Skin of body (tissue), 3 donors: ENCODE measurements at places on chromosomes 3 and 15. TPM values are rescaled to one million over a fixed set of nuclear protein-coding genes. Genes with fewer than 3 reads are reported as not detected.
A peak's percentile ranks its signal among the peaks of the same experiment; 100 is the strongest.

MAP1A gene
- 14.3 TPM for total RNA-seq

DNA sequence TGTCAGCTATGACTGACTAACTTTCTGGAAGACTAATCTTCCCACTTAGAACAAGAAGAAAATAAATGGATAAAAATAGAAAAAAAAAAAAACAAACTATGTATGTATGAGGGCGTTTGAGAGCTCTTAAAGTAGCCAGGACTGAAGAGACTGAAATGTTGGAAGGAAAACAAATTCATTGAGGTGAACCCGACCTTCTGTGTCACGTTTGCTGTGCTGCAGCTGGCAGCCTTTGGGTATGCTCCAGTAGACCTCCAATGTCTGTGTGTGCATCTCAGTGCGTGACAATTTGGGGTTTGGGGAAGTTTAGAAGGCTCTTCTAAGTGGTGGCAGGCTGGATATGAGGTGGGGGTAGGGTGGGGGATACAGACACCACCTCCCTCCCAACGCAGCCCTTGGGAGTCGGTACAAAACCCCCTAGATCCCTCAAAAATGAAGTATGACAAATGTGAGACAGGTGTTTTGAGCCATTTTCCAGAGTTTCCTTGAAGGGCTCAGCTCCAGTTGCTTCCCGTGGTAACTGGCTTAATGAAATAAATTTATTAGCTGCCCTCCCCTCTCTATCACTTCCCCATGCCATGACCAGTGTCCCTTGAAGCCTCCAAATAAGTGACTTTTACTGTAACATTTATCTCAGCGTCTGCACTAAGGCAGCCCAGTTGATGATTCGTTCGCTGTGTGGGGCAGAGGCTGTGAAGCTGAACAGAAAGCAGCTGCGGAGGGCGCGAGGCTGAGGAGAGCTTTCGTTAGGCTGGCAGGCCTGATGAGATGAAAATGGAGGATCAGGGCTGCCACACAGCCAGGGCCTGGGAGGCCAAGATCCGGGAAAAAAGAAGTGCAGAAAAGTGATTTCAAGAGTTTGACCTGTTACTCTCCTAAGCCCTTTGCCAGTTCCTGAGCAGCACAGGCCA lies 34.9 kb upstream of the GABRB3 start:
- DNase-seq = no peak

DNA sequence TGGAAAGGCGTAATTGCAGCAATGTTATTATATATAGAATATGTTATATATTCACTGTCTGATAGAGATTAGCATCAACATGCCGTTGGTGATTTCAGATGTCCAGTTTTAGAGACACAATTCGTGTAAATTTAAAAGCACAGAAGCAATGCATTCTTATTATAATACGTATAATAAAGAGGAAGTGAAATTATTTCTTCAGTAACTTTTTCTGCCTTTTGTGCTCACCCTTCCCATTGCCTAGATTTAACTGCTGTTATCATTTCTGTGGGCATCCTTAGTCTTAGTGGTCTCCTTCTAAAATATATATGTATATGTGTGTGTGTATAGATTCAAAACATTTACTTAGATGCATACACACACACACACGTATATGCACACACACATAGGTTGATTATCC lies 592.5 kb upstream of the GOLIM4 start:
- no peak for DNase-seq

- no peak for DNase-seq
These were observed at the start of gene FAM240A for GRCh38 chr3:46612324-46612723. TSS of gene FAM240A (plus strand) at chr3:46612525. CDS start at chr3:46612684, 159 bp downstream.

CNTN4 gene
- 24.4 TPM for total RNA-seq

SNTN gene
- total RNA-seq = not detected

- no peak for DNase-seq
These were observed 168.4 kb upstream of the WNT5A start for GRCh38 chr3:55655544-55655943.

DNA sequence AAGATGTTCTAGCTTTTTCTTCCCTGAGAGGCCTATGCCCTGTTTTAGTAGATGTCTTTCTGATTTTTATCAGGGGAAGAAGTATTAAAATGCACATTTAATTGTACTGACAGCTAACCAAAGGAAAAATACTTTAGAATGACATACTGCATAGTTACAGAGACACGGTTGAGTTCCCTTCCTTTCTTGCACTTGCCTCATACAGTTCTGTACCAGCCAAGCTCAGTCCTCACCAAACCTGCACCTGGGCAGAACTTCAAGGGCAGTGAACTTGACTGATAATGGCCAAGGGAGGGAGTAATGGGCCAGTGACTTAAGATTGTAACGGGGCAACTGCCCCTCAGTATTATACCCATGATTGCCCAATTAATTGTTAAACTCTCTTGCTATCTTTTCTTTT lies 34.1 kb upstream of the RASGRP1 start:
- no peak for DNase-seq

FNDC3B gene
- 169 TPM for total RNA-seq

DNA sequence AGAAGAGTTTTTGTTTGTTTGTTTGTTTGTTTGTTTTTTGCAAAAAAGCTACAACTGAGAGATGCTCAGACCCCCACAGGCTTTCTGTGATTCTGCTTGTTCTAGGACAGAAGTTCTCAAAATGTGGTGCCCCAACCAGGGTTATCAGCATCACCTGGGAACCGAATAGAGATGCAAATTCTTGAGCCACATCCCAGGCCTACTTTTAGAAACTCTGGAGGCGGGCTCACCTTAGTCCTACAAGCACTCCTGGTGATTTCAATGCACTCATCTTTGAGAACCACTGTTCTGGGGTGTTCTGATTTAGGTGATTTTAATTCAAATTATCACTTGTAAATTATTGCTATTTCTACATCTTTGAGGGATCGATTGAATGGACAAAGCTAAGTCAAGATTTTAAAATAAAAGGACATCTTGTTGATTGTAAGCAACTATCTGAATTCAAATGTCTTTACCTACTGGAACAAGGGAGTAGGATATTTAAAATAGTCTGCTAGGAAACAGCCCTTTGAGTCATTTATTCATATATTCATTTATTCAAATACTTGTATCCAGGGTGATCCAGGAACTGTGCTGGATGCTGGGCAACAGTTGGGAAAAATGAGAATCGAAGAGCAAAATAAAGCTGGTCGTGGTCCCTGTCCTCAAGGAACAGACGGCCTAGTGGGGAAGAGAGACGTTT lies 44.7 kb upstream of the CADPS start:
- no peak for DNase-seq

- no peak for DNase-seq
These were observed 163.6 kb downstream of the SERPINI1 start for GRCh38 chr3:167899093-167899492.

- no peak for DNase-seq
These were observed 493.6 kb upstream of the PROK2 start for GRCh38 chr3:72278349-72279067.

- no peak for DNase-seq
These were observed 201.0 kb upstream of the FEZF2 start for GRCh38 chr3:62574266-62574898.

DNA sequence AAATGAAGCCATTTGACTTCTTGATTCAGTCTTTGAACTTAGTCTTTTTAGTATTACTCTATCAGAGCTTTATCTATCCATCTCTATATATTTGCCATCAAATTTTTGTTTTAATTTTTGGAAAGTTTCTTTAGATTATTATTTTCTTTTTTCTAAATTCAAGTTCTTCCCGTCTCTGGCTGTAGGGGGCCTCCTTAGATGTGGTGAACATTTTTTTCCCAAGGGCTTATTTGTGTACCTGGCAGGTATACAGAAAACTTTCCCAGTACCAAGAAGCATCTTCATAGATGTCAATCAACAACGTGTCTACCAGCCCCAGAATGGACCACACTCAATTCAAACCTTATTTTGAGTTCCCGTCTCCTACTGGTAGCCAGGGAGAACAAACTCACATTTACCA lies 486.8 kb upstream of the CNTN4 start:
- no peak for DNase-seq

DNA sequence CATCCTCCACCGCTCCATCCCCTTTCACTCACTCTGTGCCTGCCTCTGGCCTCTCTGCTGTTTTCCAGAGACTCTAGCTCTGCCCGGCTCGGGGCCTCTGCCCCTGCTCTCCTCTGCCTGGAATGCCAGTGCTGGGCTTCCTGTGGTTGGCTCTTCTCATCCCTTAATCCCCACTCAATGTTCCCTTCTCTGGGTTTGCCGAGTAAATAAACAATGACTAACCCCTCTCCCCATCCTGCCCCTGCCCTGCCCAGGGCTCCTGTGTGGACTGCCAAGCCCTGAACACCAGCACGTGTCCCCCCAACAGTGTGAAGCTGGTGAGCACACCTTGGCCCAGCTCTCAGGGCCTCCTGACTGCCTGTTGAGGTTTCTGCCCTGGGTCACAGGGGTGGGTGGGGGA lies 12.2 kb downstream of the STAB1 start:
- no peak for DNase-seq

DUOXA1 gene
- total RNA-seq = 14.4 TPM

SLC38A3 gene
- 0.79 TPM for total RNA-seq

- no peak for DNase-seq
These were observed 1.6 kb downstream of the FAM81A start for GRCh38 chr15:59439576-59439975.

UPK1B gene
- 0.59 TPM for total RNA-seq

DNA sequence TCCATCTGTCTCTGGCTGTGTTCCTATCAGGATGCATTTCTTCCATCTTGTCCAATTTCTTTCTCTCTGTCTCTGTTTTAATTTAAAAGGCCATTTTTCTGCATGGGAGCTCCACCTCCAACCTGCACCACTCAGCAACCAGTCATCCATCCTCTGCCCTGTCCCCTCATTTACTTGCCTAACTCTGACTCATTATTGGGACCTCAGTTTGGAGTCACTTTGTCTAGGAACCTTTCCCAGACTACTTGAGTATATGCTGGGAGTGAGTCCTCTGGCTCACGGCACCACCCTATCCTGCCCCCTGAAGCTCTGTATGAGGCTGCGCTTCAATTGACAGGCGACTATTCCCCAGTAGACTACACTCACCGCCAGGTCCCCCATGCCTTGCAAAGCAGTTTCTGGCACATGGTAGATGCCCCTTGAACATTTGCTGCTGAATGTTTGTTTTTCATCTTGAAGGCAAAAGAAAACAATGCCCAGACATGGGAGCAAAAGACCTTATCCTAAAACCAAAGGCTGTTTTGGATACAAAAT lies 513.3 kb upstream of the CFAP20DC start:
- no peak for DNase-seq

- DNase-seq = no peak
These were observed 42.8 kb downstream of the MAP2K1 start for GRCh38 chr15:66429546-66429945.

TRPM1 gene
- total RNA-seq = 3.5 TPM

- DNase-seq = peak; percentile 13
These were observed 15.0 kb upstream of the TM6SF1 start for GRCh38 chr15:83092309-83092976.

- no peak for DNase-seq
These were observed 59.3 kb downstream of the DCLK3 start for GRCh38 chr3:36705015-36705414.

DNA sequence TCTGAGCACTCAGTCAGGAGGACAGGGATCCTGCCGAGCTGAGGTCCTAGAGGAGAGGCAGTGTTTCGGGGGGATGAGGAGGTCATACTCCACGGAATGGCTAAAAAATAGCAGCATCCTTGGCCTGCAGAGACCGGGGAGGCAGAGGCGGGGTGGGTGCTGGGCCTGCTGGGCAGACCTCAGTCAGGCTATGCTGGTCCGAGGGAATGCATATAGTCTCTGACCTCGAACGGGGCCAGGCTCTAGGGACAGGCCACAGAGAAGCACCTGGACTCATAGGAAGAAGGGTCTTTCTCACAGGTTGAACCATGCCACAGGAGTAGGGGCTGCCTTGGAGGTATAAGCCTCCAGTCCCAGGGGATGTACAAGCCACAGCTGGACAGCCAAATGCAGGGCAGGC lies 14.0 kb upstream of the SKIC8 start:
- DNase-seq = no peak

DNA sequence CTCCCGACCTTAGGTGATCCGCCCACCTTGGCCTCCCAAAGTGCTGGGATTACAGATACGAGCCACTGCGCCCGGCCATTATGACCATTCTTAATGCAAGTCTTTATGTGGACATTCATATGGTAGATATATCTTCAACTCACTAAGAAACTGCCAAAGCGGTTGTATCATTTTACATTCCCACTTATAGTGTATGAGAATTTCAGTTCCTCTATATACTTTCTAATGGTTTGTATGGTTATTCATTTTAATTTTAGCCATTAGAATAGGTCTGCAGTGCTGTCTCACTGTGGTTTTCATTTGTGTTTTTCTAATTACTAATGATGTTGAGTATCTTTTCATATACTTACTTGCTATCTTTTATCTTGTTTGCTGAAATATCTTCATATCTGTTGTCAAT lies 32.5 kb downstream of the TCF12 start:
- no peak for DNase-seq

TYRO3 gene
- total RNA-seq = 17.4 TPM

- no peak for DNase-seq
These were observed 29.5 kb downstream of the B4GALT4 start for GRCh38 chr3:119211193-119211592.

GRCh38 chr3:184654375-184654774 lies 57.5 kb downstream of the MAGEF1 start:
- DNase-seq = no peak
